Activated T-helper 1 cell treated with anti-CD3 and anti-CD28 coated beads, Interleukin-2, amount 50 U/mL, for 16 hours (primary cell): ENCODE measurements at places on chromosomes 7 and 10.
A peak's percentile ranks its signal among the peaks of the same experiment; 100 is the strongest.

DNA sequence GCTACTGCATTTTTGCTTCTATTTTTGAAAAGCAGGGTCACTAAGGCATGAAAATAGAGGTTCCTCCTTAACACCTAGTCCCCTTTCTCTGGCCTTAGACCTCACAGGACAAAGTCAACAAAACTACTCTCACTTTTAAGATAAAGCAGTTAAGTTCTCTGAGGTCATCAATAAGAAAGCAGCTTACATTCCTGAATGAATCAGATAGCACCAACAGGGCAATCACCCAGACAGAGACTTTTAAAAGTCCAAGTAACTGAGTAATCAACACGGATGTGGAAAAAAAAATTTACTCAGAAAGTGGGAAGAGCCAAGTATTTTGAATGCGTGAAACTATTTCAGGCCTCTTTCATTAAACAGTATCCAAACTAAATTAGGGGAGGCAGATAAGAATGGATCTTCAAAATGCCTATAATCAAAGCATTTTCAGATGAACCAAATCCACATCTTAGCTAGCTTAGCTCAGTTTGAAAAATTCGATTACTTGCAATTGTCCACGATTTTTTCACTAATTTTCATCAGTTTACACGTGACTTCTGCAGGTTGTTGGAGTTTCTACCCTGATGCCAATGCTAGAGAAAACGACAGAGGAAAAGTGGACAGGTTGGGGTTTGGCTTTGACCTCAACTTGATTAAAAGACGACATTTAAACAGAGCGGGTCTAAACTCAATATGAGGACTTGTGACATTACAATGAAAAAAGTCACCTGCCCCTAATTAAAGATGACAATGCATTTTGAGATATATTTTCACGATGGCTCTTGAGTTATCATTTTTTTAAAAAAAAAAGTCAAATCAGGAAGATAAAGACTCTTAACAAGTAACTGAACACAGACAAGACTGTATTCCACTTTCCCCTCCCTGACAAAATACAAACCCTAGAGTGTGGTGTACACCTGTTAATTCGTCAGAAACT is 1.6 kb downstream of the BEND7 start:
- no peak for DNase-seq

- DNase-seq = no peak
These were observed 107.3 kb upstream of the FRMD4A start for GRCh38 chr10:14438057-14438456.

DNA sequence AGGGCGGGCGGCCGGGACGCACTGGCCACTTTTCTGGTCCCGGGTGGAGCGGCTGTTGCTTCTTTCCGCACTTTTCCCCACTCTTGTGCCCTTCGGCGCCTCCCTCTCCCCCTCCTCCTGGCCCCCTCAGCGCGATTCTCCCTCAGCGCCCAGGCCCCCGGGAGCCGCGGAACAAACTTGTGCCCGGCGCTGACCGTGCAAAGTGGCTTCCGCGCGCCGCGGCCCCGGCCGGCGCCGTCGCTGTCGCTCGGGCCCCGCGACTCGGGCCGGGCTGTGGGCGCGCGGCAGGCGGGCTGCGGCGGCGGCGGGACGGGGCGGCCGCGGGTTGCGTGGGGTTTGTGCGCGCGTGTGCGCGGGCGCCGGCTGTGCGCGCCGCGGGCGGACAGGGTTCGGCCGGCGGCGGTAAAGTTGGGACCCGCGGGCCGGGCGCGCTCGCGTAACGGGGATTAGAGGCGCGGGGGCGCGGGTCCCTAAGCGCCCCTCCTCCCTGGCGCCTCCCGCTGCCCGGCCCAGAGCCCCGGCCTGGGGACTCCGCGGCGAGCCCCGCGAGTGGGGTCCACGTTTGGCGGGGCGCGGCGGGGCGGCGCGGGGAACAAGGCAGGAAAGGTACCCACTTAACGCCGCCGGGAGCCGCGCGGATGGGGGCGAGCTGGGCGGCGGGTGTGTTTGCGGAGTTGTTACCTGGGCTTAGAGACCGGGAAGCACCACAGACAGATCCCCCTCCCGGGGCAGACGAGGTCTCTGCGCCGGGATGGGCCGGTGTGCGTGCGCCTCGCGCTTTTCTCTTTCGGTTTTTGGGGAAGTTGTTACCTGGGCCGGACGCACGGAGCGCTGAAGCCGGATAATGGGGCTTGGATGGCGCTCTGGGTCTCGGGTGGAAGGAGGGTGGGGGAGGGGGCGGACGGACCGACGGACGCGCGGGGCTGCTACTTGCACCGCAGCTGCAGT is 860 bp downstream of the ZEB1 start:
- peak; percentile 34 for DNase-seq

- no peak for DNase-seq
These were observed 190.9 kb upstream of the PPP1R3A start for GRCh38 chr7:114109721-114110120.

GRCh38 chr10:3239920-3240894 is 67.6 kb upstream of the PITRM1 start:
- DNase-seq = no peak

GRCh38 chr10:101941871-101942270 is 98.3 kb upstream of the KCNIP2 start:
- no peak for DNase-seq

GRCh38 chr7:148722340-148723165 is 23.9 kb downstream of the CUL1 start:
- no peak for DNase-seq

DNA sequence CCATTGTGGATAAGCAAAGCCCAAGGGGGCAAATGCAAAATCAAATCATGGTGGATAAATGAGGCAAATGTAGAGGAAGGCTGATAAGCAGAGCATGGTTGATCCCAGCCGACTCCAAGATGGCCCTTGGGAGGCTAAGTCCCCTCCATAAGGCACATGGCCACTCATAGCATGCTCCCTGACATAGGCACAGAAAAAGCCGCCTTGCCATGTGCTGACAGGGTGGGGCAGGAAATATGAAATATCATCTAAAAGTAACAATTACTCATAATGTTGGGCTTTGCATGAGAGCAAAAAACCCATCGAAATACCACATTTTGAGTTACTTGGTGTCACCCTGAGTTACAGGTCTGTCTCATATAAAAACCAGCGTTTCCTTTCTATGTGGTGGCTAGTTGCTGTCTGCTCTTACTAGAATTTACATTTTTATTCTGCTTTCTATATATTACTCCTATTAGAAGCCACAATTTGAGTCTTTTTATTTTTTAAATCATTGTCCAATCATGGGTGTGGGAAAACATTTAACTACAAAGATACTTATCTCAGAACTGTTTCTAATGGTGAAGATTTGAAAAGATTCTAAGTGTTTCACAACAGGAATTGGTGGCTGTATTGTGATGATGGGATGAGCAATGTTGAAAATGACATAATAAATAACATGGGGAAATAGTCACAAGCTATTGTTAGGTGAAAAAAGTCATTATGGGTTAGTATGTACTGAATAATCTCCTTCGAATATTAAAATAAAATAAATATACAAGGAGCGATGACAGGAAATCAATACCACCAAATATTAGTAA is 102.7 kb downstream of the CUBN start:
- peak; percentile 13 for DNase-seq

DNA sequence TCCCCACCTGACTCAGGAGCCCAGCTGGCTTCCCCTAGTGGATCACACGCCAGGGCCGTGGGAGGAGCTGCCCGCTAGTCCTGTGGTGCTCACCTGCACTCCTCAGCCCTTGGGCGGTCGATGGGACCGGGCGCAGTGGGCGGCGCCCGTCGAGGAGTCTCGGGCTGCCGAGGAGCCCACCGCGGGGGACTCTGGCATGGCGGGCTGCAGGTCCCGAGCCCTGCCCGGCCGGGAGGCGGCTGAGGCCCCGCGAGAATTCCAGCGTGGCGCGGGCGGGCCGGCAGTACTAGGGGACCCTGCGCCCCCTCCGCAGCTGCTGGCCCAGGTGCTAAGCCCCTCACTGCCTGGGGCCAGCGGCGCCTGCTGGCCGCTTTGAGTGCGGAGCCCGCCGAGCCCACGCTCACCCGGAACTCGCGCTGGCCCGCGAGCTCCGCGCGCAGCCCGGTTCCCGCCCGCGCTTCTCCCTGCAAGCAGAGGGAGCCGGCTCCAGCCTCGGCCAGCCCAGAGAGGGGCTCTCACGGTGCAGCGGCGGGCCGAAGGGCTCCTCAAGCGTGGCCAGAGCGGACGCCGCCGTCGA is 367.9 kb downstream of the TYW1 start:
- DNase-seq = no peak

GRCh38 chr7:54880326-54880989 is 121.4 kb upstream of the SEC61G start:
- DNase-seq = no peak

GRCh38 chr7:48148311-48148710 is 22.9 kb upstream of the ABCA13 start:
- DNase-seq = no peak

DNA sequence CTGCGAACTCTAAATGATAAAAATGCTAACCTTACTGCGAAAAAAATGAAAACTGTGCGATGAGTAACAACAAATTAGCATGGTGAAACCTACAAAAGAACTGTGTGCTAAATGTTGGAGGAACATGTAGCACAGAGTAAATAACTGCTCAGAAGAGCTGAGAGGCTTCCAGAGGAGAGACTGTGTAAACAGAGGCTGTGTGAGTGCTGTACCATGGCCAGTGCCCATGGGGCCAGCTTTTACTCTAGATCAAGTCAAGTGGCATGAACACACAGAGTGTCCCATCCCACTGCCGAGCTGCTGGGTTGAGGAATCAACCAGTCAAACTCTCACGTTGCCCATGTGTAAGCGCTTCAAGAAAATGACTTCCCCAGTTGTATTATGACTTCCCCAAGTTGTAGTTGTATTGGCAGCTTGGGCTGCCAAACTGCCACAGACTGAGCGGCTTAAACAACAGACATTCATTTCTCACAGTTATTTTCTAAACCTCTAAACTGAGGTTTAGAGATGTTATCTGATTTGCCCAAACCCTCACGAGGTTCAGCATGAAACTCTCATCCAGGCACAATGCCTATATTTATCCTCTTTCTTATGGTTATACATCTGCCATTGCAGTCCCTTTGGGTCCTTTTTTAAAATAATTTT is 270.7 kb downstream of the ABCA13 start:
- DNase-seq = no peak

DNA sequence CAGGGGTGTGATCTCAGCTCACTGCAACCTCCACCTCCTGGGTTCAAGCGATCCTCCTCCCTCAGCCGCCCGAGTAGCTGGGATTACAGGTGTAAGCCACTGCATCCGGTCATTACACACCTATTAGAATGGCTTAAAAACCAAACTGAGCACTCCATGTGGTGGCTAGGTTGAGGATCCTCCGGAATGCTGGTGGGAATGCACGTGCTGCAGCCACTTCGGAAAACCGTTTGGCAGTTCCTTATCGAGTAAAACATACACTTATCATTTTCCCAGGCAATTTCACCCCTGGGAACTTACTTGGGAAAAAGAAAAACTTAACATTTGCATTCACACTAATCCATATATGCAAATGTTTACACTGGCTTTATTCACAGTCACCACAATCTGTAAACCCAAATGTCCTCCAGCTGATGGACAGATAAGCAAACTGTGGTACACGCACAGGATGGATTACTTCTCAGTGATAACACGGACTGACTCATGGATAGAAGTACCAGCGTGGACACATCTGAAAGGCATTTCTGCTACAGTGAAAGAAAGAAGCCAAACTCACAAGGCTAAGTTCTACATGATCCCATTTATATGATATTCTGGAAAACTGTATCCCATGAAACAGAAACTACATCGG is 20.4 kb downstream of the RFC2 start:
- DNase-seq = no peak

GRCh38 chr10:123986736-123987135 is 95.1 kb upstream of the CPXM2 start:
- DNase-seq = no peak

DNA sequence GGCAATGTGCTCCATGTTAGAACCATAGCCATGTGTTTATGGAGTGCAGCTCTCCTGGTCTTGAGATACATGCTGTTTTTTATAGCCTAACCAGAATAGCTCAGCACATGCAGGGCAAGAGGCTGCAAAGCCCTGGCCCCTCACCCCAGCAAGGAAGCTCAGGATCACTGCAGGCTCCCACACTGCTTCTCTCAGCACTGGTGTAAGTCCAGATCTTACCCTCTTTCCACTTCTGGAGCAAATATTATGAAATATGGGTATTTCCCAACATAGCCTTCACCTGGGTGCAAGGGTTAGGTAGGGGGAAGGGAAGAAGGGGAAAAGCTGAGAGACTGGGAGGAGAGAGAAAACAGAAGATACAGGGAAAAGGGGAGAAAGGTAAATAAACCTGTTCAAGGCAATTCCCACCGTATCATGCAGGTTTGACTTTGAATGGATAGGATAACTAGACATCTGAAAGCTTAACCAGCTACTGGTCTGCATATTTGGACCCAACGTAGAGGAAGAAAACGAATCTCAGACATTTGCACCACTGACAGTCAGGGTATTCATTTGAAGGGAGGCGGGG is 19.7 kb downstream of the SKIDA1 start:
- DNase-seq = no peak

DNA sequence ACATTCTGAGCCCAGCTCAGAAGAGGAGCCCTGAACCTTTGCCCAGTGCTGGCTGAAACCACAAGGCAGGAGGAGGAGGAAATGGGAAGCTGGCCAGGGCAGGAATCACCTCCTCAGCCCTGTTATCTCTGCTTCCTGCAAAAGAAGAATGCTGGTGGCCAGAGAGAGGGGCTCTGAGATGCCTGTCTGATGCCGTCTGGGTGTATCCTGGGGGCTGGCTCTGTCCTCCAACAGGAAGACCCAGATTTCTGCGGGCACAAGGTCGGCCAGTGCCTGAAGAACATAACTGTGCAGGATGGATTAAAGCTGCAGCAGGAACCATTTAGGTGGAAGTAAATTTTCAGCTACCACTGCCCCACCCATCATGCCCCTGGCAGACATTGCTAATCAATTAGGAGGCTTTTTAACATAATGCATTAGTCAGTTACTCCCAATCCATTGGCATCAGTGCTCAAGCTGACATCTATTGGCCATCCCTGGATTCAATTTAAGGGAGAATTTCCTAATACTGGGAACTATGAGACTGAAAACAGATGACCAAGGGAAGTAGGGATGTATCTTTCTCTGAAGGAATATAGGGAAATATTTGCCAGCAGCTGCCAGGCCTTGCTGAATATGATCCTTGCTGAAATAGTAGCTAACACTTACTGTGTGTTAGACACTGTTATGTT is 67.7 kb downstream of the COL13A1 start:
- DNase-seq = no peak

DNA sequence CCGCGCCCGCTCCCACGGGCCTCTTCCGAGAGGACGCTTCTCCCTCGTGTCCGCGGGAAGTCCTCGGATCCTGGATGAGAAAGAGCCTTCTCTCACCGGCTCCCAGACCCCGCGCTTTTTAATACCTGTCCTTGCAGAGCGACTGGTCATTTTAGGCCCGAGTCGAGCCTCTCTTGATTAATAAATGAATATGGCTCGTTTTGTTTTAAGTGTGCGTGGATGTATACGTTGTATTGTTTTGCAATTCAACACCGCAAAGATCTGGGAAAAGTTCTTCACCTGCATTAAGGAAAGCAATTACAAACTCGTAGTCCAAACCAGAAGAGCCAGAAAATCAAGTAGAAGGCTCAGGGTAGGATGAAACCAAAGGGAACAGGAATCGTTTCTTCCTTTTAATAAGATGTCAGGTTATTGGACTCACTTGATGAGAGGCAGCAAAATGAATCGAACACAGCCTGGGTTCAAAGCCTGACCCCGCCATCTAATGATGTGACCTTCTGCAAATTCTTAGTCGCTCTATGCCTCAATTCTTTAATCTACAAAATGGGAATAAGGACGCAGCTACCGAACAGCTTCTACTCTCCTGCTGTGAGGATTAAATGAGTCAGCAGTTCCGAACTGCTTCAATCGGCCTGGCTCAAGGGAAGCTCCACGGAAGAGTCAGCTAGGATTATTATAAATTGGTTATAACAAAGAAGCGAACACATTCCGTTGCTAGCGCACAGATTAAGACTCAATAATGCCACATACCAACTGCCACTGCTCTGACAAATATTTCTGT is 277.8 kb upstream of the NEBL start:
- no peak for DNase-seq
